ENCODE measurements at places on chromosomes 6 and 20.

GRCh38 chr6:117558818-117559217 is 43.5 kb downstream of the GOPC start:
- DNase-seq, result no peak

DNA sequence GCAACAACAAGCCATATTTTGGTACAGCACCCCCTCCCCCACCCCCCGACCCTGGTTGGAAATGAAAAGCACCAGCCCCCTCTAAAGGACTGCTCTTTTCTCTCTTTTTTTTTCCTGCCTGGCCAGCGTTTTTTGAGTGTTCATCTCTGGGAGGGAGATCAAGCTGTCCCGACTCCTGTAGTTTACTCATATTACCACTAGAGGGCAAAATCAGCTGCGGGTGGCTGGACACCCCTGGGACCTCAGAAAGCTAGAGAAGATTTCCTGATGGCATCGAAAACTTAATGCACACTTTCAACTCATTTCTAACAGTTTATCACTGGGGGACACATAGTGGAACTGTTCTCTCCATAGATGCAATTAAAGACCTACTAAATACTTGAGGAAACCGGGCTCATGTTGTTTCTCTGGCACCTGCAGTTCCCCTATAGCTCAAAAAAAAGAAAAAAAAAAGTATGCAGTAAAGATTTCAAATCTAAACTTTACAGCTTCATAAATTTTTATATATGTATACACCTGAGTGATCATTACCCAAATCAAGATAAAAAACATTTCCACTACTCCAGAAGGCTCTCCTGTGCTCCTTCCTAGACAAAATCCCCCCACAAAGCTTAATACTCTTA is 24.4 kb downstream of the CNBD2 start:
- no peak for DNase-seq

GRCh38 chr6:148867862-148868261 is 121.0 kb downstream of the UST start:
- DNase-seq, result no peak

- DNase-seq, result no peak
These were observed 262.5 kb downstream of the GJA1 start for GRCh38 chr6:121697921-121698320.

DNA sequence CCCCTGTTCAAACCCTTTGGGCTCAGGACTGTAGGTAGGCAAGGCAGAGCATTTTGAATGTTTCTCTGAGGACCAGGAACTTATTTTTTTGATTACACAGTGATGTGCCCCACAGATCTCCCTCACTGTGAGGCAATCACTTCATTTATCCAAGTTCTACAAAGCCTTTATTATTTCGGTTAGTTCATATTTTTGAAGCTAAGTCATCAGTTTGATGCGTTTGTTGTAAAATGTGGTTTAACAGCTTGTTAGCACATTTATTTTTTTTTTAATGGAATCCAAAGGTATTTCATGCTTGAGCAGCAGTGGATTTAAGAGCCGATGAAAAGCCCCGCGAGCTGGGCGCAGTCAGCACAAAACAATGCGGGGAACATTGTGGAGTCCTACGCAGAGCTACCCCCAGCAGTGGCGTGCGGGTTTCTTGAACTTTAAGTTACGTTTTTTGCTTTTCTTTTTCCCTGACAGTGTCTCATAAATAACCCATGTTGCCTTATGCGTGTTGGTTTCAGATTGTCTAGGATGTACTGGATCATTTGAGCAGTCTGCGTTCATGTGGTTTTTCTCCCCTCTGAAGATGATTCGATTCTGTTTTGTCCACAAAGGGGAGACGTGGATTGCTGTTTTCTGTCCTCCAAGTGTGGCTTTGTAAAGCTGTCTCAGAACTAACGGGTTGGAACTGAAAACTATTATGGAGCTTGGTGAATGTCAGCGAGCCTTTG is 233.6 kb upstream of the BMP2 start:
- no peak for DNase-seq

DNA sequence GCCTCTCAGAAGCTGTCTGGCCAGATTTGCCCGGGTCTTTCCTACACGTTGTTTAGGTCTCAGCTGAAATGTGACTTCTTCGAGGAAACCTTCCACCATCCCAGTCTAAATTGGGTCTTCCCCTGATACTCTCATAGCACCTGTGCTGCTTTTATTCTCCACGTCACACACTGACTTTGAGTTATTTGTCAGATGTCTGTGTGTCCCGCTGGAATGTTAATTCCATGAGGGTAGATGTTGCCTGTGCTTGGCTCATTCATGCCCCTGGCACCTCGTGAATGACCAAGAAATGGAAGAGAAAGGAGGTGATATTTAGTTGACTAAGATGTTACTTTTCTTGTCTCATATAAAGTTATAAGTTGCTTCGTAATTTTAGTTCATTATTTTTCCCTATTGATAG is 197.8 kb downstream of the TMEM242 start:
- DNase-seq, result no peak

- DNase-seq, result no peak
These were observed 32.5 kb downstream of the RIPOR3 start for GRCh38 chr20:50658804-50659380.

- DNase-seq, result no peak
These were observed 21.1 kb upstream of the MRGBP start for GRCh38 chr20:62775206-62775605.

DNA sequence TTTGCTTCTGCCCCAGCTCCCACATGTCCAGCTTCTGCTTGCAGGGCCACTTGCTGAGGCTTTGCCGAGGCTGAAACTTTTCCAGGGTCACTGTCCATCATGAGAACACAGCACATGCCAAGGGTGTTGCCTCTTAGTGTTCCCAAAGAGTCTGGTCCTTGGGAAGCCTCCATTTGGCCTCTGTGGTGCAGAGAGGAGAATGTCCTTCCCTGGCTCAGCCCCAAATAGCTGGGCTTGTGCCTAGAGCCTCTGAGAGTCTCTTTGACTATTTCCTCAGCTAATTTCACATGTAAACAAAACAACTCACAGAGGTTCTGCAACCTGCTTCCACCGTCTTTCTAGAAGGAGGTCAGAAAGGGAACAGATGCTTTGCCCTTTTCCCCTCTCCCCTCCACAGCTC is 40.4 kb upstream of the RAB23 start:
- DNase-seq, result no peak

- DNase-seq, result no peak
These were observed 218.5 kb downstream of the LY86 start for GRCh38 chr6:6806844-6807518.

GRCh38 chr6:11007715-11008608 is 36.1 kb downstream of the ELOVL2 start:
- no peak for DNase-seq

DNA sequence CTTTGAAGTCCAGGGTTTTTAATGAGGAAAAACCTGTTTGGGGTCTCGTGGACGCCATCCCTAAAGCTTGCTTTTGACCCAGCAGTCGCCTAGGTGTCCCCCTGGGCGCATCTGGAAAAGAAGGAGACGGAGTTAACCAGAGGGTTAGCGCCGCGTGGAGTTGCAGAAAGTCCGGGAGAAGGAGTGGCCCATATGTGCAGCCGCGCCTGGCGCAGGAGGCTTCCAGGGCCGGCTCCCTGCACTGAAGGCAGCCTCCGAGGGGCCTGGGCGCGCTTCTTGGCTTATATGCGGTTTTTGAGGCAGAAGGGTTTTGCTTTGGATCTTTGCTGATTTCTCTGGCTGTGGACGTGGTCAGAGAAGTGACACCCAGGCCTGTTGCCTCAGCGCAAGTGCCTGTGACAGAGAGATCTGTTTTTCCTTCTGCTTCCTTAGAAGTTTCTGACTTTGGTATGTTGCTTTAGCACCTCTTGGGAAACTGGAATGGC is 987 bp downstream of the TMEM181 start:
- DNase-seq, result peak; percentile 40

DNA sequence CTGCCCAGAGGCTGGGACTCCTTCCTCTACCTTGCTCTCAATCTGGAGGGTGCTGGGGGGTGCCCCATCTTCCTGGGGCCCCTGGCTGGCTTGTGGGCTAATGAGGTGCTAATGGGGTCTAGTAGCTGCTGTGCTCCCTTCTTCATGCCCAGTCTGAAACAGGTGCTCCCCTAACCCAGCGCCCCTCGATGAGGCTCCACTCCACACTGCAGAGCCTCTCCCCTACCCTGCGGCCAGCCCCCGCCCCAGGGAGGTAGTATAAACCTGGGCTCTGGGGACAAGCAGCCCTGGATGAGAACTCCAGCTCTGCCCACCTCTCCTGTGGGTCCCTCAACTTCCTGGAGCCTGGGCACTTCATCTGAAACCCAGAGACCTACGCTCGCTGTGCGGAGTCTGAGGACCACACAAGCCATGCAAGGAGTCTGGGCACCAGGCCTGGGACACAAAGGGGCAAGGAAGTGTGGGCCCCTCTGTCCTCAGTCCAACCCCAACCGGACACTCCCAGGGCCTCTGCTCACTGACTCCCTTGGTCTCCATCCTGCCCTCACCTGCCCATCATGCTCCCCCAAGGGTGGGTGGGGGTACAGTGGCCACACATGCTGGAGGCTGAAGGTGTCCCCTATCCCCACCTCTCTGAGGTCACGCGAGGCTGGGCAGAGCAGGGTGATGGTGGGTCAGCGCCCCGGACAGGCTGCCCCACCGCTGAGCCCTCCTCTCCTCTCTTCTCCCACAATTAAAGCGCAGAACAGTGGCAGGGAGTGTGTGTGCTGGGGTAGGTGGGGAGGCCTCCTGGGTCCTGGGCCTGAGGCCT is 6.1 kb downstream of the RPL10A start:
- peak; percentile 50 for DNase-seq

- DNase-seq, result no peak
These were observed 39.9 kb downstream of the PYGB start for GRCh38 chr20:25287631-25288290.

DNA sequence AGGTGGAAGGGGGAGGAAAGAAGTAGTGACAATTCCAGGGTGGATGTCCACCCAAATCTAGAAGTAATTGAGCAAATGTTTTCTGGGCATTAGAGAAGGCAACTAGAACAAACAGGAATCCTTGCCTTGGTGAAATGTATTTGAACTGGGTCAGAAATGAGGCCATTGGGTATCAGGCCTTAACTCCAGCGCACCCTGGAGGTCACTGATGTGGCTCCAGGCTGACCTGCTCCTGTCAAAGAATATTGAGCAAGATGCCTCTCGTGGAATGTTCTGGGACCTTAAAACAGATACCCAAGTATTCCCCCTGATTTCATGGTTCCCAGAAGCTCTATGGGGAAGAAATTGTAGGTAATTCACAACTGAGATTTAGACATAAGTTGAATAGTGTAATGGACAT is 6.9 kb downstream of the HLA-DPB1 start:
- no peak for DNase-seq

DNA sequence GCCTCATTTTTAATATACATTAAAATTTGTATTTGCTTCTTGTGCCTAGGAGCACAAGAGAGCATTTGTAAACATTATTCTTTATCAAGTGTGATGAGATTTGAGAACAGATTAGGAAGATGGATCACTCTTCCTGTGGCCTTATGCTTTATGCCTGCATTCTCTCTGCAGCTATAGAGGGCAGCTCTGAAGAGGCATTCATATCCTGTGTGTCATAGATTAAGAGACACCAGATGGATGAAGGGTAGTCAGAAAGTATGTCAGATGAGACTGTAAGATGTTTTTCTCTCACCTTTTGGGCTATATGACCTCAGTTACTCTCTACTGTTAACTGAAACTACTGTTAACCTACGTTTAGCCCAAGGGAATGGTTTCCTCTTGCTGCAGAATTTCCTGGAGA is 61.4 kb downstream of the DNAH8 start:
- no peak for DNase-seq

DNA sequence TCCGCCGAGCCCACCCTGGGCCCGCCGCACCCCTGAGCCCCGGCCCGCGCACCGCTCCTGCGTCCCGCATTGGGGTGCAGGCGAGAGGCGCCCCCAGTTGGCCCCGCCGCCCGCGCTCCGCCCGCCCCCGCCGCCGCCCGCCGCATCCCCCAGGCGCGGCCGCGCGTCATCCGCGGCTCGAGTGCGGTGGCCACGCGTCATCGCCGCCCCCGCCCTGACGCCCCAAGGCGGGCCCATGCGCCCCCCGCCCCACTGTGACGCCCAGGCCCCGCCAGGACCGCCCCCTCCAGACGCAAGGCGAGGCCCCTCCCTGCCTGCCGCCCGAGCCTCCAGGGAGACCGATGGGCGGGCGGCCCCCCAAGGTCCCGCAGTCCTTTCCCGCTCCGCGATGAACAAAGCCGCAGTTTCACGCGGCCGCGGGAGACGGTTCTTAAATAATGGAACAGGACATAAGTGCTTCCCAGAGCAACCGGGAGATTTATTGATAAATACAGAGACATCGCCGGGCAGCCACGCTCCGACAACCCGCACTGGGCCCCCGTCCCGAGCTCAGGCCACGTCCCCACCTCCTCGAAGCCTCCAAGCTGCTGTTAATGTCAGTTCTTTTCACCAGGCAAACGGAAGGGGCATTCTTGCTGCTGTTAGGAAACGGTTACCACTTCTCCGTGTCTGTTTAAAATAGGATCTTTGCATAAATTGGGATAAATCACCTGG is at the start of gene ANKRD60:
Gene ANKRD60, minus strand, starts transcription at position 170 of the 714 bp plus-strand sequence. Its CDS starts 0 bp downstream, at position 170.
- DNase-seq, result no peak

DNA sequence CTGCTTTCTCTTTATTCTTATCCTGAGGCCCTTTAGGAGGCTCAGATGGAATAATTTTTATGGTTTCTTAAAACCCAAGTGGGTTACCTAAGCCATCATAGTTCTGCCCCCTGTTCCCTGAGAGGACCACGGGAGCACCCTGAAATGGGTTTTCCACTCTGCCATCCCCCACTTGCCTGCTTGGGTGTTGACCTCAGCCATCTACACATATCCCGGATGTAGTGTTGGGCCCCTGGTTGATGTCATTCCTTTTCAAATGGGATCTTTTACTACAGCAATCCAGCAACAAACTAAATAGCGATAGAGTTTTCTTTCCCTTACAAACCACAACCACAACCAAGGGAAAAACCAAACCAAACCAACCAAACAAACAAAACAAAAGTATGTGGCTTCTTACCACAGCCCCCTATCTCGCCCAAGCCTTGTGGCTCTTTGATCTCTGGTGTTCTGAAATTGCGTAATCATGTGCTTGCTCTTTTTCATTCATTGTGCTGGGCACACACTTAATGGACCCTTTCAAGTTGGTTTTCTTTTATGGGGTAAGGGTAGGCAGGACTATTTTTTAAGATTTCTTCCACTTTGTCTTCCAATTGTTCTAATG is 154.9 kb downstream of the ESR1 start:
- DNase-seq, result no peak

DNA sequence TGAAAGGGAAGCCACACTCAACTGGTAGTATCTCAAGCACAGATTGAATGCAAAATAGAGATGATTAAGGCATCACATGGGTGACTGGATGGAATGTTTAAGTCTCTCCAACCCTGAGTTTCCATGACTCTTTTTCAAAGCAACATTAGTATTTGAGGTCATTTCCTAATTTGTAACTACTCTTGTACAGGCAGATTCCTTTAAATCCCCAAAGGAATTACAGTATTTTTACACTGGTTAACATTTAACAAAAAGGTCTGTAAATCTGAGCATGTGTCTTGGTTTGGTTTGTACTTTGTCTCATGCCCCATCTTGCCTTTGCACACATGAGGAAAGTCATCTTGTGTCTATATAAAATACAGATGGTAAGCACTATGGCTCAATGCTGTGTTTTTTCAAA is 15.1 kb downstream of the RMND1 start:
- no peak for DNase-seq

DNA sequence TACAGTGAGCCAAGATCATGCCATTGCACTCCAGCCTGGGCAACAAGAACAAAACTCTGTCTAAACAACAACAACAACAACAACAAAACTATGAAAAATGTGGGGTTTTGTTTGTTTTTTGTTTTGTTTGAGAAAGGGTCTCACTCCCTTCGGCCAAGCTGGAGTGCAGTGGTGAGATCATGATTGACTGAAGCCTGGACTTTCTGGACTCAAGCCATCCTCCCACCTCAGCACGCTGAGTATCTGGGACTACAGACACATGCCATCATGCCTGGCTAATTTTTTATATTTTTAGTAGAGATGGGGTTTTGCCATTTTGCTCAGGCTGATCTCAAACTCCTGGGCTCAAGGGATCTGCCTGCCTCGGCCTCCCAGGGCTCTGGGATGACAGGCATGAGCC is 2.8 kb upstream of the MYLIP start:
- DNase-seq, result no peak

Data from GM06990 (cell line).